GM12892 (cell line): ENCODE measurements at places on chromosomes 1 and 21.

- no peak for DNase-seq
These were observed 131.6 kb upstream of the ZC3H12A start for GRCh38 chr1:37342736-37343135.

- DNase-seq, result no peak
These were observed 269.3 kb upstream of the LYPLAL1 start for GRCh38 chr1:218904416-218904815.

- DNase-seq, result no peak
These were observed 1.1 kb downstream of the TXNIP start for GRCh38 chr1:145995148-145995881.

GRCh38 chr1:66354311-66355201 is 179.4 kb upstream of the SGIP1 start:
- DNase-seq, result no peak

DNA sequence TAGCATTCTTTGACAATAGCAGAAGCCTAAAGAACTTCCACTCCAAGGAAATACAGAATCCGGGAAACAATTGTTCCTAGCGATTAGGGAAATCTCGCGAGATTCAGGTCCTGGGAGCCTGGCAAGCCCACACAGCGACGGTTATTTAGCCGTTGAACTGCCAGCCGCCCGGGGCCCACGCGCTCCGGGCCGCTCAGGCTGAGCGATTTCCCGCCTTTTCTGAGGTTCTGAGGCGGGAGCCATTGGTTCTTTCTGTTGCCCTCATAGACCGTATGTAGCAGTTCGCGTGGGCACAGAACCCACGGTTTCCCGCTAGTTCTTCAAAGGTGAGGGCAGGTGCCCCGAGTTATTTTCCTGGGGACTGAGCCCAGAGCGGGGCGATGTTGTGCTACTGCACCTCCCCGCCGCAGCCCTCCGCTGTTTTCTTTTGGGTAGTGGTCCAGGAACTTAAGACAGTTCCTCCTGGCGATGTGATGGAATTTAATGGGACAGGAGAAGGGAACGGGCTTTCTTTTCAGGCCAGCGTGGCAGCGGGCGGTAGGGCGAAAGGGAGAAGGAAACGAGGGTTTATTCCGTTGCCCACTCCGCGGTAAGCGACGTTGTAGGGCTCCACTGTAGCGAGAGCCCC is at the start of gene SYCP1:
TSS of gene SYCP1 (plus strand) at position 171 of the 628 bp plus-strand sequence. CDS start 602 bp downstream, outside the sequence.
- no peak for DNase-seq

DNA sequence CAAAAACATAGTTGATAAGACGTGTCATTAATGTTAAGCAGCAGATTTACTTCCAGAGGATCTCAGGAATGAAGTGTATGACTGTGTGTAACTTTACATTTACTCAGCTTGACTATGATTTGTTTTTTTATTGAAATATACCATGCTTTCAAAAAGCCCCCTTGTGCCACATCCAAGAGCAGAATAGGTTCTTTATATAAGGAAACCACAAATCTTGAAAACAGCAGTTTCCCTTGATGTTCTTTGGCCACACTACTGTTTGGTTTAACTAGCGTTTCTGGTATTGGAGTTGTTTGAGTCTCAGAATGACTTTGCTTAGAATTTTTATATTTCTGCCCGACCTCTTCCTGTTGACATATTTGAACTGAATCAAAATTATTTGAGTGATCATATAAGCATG is 25.0 kb downstream of the LRRC8C start:
- no peak for DNase-seq

GRCh38 chr1:9101510-9102146 is 27.3 kb downstream of the GPR157 start:
- DNase-seq, result peak; percentile 70

DNA sequence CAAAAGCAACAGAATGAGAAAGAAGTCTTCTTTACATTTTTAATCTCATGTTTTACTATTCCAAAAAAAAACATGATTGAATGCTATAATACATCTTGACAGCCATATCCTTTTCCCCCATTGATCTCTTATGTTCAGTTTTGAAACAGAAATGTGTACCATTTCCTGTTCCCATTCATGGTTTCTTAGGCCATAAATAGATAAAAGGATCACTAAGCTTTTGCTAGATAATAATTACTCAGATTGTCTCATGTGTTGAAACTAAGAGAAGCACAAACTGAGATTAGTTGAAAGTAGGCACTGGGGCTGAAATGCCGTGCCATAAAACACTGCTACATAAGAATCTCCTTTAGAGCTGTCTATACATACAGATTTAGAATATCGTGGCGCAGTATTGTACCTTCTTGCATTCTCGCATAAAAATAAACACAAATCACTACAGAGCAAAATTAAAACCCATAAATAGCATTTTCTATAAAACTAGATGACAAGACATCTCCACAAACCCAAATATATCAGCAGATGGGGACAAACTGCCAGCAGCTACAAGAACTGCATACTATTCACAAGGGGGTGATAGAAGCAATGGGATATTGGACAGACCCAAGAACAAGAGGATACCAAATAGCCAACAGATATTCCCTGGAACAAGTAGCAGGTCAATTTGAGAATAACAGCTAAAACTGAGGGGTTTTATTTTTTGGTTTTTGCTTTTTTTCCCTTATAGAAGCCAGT is 405.3 kb upstream of the PRMT6 start:
- DNase-seq, result no peak

- no peak for DNase-seq
These were observed 122.7 kb downstream of the LMO4 start for GRCh38 chr1:87451229-87451920.

DNA sequence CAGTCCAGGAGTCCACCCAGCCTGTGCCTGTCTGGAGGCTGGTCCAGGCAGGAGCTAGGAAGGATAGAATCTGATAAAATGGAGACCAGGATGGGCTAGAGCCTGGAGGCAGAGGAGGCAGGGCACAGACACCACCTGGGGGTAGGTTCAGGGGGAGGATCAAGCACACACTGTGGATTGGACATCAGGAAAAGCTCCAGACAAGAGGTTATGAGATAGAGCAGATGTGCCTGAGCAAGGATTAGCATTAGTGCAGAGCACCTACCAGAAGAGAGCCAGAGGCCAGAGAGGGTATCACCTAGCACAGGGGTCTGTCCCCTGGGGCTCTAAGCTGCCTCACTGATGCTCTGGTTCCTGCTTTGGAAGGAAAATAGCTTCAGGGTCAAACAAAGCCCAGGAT is 216.7 kb upstream of the ZC3H12A start:
- no peak for DNase-seq

- no peak for DNase-seq
These were observed 18.0 kb upstream of the ST3GAL3 start for GRCh38 chr1:43689289-43689688.

- no peak for DNase-seq
These were observed 133.8 kb downstream of the HHIPL2 start for GRCh38 chr1:222413991-222414549.

DNA sequence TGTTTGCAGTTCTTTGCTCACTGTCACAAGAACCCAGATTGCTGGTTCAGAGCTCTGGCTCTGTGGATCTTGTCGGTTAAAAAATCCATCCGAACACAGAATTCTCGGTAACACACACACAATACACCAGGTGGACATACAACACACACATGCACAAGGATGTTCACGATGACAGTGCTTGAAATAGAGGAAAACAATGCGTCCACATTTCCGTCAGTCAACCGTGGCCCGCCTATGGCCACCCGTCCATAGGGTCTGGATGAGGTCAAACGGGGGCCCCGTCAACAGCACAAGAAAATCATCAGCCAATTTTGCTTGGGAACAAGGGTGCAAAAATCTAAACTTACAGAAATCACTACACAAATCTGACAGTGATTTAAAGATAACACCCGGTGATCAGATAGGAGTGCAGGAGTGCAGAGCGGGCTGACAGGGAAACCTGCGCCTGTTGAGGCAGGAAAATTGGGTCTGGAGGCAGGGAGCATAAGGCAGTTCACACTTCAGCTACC is 50.4 kb upstream of the SLC19A1 start:
- no peak for DNase-seq

GRCh38 chr1:16913833-16914662 is 7.7 kb upstream of the CROCC start:
- DNase-seq, result peak; percentile 89

GRCh38 chr1:220533504-220534109 is 5.7 kb downstream of the MARK1 start:
- DNase-seq, result no peak

DNA sequence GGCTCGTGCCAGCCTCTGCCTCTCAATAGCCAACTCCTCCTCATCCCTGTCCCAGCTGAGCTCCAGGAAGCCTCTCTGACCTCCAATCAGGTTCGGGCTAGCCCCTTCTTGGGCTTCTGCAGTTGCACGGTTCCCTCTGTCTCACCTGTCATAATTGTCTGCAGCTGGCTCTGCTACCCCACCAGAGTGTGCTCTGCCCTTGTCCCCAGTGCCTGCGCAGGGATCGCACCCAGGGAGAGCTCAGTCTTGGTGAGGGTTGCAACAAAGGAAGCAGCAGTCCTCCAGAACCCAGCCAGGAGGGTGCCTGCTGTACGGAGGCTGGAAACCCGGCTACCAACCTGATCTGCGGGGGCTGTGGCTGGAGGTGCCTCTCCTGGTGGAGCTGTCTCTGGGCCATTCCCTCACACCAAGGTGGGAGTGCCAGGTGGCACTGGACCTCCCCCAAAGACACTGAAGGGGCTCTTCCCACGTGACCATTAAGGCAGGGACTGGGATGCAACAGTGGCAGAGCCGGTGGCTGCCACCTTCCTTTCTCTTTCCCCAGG is 63.5 kb upstream of the DMRTB1 start:
- no peak for DNase-seq

DNA sequence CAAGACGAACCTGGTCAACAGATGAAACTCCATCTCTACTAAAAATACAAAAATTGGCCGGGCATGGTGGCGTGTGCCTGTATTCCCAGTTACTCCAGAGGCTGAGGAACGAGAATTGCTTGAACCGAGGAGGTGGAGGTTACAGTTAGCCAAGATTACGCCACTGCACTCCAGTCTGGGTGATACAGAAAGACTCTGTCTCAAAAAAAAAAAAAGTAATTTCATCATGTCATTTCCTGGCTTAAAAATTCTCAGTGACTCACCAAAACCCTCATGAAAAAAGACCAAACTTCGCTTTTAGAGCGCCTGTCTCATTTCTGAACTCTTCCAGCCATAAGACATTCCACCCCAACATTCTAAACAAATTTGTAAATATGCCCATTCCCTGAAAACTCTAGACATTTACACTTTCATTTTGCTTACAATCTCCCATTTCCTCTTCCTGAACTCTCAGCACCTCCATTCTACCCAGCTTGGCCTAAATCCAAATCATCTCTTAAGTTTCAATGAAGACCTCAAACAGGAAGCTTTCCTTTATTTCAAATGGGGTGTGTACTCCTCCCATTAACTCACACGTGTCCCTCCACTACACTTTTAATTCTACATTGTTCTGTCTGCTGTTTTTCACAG is 50.5 kb upstream of the PRRC2C start:
- DNase-seq, result no peak

DNA sequence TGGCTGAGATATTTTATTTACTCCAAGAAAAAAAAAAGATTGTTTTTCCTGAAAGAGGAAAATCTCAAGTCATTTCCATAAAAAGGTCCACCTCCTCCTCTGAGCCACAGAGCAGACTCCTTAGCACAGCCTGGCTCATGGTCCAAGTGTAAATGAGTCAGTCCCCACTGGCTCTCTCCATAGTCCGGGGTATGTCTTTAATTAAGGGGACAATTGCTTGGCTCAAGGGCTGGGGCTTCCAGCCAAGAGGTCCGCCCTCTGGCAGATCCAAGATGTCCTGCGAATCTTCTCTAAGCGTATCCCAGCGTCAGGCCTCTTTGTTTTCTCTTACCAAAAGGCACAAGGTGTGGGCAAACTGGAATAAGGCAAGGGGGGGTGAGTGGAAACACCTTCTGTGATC is 33.3 kb downstream of the FOXD2 start:
- no peak for DNase-seq

DNA sequence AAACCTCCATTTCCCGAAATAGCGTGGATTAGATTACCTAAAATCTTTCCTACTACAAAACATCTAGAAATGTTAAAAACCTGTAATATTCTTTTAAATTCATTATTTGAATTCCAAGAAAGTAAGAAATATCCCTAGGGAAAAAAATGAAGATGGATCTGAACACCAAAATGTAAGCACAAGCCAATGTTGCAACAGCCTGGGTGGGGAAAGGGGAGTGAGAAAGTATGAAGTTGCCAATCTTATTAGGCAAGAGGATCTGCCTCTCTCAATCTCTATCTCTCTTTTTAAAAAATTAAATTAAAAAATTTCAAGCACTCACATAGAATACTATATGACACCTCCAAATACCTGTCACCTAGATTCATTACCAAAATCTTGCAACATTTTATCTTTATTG is 74.9 kb upstream of the IRF2BP2 start:
- DNase-seq, result no peak

- no peak for DNase-seq
These were observed 16.2 kb downstream of the FOXO6 start for GRCh38 chr1:41377397-41377796.

GRCh38 chr1:2019172-2019543 is at the start of gene GABRD:
GABRD (plus strand) TSS chr1:2019345; CDS start chr1:2019424, 79 bp downstream.
- no peak for DNase-seq

- no peak for DNase-seq
These were observed 26.2 kb upstream of the CYYR1 start for GRCh38 chr21:26599261-26599660.

DNA sequence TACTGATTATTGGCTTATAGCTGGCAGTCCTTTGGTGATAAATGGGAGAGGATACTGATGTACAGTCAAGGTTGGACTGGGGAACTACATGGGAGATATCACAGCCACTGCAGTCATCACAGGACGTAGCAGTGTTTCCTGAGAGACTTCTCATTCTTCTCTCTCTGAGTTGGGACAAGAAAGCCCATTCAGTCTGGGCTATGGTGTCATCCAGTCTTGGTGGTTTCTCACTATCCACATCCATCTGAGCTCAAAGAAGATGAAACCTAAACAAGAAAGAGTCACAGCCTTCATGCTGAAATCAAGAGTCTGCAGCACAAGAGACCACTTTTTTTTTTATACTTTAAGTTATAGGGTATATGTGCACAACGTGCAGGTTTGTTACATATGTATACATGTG is 12.8 kb upstream of the CD53 start:
- no peak for DNase-seq

GRCh38 chr21:42427809-42428419 is 24.2 kb downstream of the UBASH3A start:
- no peak for DNase-seq

- no peak for DNase-seq
These were observed 49.5 kb downstream of the SETD4 start for GRCh38 chr21:36010801-36011200.
